Caudate nucleus (tissue), 63 donors: ENCODE measurements at places on chromosomes 5 and 9.
A peak's percentile ranks its signal among the peaks of the same experiment; 100 is the strongest.

DNA sequence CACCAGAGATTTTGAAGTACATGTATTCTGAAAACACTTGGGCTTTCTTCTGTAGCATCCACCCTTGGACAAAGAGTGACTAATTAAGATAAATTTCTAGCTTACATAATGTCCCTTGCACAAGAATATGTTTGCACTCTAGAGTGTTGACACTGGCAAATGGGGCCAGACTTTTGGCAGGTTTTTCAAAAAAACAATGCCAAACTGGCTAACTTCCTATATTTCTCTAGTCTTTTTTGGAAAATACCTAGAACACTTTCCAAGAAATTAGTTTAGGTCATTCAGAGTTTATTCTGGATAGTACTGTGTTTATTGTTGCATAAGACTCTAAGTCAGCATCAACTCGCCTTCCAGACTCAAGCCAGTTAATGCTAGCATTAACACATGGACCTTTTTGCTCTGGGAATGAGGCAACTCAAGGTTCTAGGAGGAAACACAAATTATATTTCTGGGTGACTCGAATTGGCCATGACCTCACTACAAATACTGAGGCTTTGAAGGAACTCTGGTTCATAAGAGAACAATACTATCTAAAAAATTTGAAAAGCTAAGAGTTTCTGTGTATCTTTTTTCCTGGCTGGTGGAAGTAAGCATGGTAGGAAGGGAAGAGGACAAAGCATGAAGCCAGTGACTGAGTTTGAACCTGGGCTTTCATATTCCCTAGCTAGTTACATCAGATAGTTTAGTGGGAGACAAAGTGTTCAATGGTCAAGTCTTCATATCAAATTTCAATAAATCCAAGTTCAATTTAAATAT lies 101.6 kb downstream of the NREP start:
- no peak for DNase-seq

- peak; percentile 28 for DNase-seq
Measured at GRCh38 chr9:89891591-89892304, 286.9 kb downstream of the GADD45G start.

- no peak for DNase-seq
Measured at GRCh38 chr5:2557435-2557834, 194.0 kb downstream of the IRX2 start.

DNA sequence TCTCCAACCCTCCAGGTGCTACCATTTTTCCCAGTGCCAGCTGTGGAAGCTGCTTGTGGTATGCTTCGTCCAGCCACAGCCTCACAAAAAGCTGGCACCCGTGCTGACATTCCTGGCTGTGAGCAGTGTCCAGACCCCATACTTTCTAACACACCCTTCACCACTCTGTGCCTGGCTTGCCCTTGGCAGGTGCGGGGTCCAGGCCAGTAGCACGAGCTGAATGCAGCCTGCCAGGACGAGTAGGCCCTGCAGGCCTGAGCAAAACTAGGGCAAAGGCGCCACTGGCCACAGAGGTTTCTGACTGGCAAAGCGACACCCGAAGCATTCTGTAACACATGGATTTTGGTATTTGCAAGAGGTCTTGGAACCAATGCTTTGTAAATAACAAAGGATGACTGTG lies 26.0 kb upstream of the GHR start:
- no peak for DNase-seq

DNA sequence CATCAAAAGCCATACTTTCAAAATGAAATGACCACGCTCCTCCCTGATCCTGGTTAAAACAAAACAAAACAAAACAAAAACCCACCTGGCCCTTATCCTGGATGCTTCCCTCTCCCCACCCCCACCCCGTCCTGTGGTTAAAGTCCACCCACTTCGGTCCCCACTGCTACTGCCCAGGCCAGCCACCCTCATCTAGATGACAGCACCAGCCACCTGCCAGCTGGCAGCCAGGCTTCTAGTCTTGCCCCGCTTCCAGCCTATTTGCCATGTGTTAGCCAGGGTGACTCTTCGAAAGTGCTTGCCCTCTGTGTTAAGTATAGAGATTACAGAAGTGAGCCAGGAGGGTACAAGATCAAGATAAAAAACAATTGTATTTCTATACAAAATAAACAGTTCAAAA lies 27.5 kb upstream of the NCS1 start:
- DNase-seq = no peak

GRCh38 chr5:32692036-32692746 lies 18.9 kb upstream of the NPR3 start:
- DNase-seq = no peak

DNA sequence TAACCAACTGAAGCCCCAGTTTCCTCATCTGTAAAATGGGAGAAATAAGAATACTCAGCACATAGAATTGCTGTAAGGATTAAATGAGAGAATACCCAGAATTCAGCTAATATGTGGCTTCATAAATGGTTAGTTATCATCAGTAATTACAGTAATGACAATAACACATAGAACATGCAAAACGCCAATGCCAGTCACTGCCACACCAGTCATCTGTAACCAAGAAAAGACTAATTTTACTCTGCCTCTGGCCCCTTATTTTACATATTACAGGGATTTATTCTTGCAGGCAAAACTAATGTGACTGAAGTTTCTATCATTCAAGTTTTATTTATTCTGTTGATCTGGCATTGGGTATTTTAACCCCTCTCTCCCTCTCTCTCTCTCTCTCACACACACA lies 46.5 kb downstream of the EBF1 start:
- DNase-seq = no peak

DNA sequence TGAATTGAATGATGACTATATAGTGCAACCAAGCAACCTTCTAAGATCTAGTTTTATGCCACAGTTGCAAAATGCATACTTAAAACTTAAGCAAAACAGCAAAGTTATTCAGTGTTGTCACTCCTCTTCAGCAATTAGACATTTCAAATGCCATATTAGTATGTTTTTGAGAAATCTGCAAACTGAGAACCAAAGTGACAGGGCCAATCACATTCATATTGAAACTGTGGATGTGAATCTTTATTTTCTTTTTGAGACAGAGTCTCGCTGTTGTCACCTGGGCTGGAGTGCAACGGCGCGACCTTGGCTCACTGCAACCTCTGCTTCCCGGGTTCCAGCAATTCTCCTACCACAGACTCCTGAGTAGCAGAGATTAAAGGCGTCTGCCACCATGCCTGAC lies 249.2 kb upstream of the EFNA5 start:
- no peak for DNase-seq

GRCh38 chr9:22337261-22337660 lies 109.4 kb upstream of the DMRTA1 start:
- no peak for DNase-seq

DNA sequence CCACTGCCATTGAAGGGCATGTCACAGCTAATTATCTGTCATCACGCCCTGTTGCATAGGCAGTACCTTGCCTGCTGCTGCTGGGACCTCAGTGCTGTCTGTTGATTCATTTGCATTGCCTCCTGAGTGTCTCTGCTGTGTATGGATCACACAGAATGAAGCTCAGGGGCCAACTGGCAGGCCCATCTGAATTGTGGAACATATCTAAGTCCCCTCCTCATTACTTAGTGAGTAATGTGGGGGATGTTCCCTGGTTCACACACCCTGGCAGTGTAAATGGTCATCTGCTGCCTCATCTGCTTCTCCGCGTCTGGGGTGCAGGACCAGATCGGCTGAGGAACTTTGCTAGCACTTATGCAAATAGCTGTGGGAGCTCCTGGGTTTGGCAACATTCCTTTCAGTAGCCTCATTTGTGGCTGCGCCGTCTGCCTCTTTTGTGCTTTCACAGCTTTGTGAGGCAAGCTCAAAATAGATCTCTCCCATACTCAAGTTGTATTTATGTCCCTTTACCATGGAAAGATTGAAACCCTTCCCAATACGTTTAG lies 25.4 kb downstream of the TYRP1 start:
- DNase-seq = no peak
